Stimulated activated CD8-positive, alpha-beta memory T cell treated with anti-CD3 and anti-CD28 coated beads, Interleukin-4, amount 100 ng/mL, for 4 hours (primary cell): ENCODE measurements at places on chromosomes 5 and 9.

GRCh38 chr5:6910950-6911349, 197.7 kb downstream of the TENT4A start:
- no peak for DNase-seq

DNA sequence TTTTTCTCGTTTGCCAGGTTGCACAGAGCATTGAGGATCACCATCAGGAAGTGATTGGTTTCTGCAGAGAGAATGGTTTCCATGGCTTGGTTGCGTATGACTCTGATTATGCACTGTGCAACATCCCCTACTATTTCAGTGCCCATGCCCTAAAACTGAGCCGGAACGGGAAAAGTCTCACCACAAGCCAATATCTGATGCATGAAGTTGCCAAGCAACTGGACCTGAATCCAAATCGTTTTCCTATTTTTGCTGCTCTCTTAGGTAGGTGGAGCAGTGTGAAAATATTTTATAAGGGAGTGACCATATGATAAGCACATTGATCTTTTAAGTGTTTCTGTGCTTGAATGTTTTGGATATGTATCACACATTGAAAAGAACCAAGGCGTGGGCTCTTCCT, 17.7 kb upstream of the FAM120AOS start:
- no peak for DNase-seq

GRCh38 chr5:160744268-160745101, 107.5 kb downstream of the ATP10B start:
- no peak for DNase-seq

DNA sequence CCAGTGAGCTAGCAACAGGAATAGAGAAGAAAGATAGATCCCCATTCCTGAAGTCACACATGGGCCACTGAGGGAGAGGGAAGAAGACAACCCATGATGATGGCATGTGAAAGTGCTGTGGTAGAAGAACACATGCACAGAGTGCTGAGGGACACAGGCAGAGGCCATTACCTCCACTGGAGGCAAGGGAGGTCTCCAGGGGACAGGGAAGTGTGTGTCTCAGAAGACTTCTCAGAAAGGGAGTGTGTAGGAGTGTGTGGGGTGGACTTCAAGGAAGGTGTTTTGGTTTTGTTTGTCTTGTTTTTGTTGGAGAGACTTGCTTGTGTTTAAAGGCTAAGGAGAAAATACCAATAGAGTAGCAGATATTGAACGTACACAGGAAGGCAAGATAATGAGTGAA, 77.0 kb upstream of the SMARCA2 start:
- DNase-seq, result no peak

GRCh38 chr9:135530146-135530545, 8.9 kb downstream of the LCN1 start:
- no peak for DNase-seq

DNA sequence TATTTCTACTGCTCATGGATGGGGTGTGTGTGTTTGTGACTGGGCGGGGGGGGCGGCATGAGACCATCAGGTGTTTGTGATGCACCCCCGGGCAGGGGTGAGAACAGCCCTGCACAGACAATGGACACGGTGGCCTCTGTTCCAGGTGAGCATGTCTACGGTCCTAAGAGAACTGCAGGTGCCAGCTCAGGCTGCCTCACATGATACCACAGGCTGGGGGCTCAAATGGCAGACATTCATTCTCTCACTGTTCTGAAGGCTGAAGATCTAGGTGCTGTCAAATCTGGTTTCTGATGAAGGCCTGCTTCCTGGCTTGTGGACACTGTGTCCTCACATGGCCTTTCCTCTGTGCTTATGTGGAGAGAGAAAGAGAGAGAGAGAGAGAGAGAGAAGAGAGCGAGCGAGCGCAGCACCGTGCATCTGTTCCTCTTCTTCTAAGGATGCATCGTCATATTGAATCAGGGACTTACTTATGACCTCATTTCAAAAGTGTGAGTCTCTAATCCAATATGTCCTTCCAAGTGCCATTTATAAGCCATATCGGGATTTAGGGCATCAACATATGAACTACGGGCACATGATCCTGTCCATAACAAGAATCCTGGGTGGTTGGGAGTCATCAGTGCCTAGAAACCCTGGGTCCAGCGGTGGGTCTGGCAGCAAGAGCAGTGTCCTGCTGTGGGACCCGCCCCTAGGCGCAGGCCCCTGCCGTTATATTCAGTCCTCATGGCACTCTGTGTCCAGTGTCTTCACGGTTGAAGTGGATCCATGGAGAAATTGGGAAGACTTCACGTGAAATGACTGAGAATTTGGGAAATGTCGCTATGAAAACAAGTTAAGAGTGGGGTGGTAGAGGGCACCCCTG, 42.5 kb downstream of the NXNL2 start:
- no peak for DNase-seq

DNA sequence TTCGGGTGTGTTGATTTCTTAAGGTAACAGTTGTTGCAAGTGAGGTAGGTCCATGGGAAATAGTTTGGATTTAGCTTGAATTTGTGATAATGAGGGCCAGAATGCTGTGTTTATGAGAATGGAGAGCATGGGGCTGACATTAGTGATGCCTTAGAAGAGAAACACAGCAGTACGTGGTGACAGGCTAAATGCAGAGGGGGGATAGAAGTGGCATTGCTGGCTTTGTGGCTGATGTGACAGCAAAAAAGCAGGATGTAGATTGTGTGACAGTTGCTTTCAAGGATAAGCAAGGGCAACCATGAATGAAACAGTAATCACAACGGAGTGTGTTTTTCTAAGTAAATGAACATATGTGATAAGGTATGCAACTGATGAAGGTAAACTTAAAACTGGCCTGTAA, 103.4 kb upstream of the SGCD start:
- DNase-seq, result no peak

DNA sequence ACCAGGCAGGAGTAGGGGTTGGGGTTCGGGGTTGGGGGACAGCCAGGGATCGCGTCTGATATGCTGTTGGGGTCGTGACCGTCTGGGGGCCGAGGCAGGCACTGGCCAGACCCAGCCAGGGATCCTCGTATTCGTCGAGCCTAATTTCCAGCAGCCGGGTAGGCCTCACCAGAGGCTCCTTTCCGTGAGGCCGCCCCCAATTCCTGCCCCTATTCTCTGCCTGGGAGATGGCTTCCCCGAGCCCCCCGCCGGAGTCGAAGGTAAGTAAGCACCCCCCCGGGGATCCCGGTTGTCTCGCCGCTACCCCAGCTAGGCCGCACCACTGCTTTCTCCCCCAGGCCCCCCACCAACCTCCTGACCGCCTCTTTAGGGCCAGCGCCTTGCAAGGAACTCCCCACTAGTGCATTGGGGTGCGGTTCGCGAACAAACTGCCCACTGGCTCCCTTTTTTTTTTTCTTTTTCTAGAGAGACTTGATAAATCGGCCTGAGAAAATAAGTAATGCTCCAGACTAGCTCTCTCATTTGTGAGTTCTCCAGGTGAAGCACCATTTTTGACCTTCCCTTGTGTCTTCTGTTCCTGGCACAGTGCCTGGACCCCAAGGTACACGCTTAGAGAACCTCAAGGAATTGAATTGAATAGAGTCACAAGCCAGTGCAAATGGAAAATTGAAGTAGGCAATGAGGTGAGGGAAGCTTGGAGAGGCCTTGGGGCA, 435 bp downstream of the ZNF189 start:
- no peak for DNase-seq

DNA sequence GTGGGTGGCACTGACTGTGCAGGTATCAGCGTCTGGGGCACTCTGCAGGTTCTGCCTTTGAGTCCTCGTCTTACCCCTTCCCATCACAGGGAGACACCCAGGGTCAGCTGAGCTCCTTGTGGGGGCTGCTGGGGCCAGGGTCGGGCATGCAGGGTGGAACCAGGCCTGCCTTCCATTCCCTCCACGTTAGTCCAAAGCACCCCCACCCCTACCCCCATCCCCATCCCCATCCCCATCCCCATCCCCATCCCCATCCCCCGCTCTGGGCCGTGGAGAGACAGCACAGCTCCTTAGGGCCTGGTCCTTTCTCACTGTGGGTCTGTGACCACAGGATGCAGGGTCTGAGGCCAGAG, 1.6 kb upstream of the PITX1 start:
- DNase-seq, result no peak
